ENCODE measurements at places on chromosomes 16 and 17.

GRCh38 chr17:43877031-43877430, 30.1 kb downstream of the CD300LG start:
- DNase-seq = no peak

- no peak for DNase-seq
Observed at GRCh38 chr16:80081846-80082245, 458.9 kb upstream of the DYNLRB2 start.

- DNase-seq = no peak
Observed at GRCh38 chr17:72575542-72576233, 454.9 kb downstream of the SOX9 start.

GRCh38 chr16:75257886-75258806, 6.7 kb upstream of the BCAR1 start:
- DNase-seq = no peak

- DNase-seq = no peak
Observed at GRCh38 chr17:67729903-67730302, 12.2 kb downstream of the NOL11 start.

DNA sequence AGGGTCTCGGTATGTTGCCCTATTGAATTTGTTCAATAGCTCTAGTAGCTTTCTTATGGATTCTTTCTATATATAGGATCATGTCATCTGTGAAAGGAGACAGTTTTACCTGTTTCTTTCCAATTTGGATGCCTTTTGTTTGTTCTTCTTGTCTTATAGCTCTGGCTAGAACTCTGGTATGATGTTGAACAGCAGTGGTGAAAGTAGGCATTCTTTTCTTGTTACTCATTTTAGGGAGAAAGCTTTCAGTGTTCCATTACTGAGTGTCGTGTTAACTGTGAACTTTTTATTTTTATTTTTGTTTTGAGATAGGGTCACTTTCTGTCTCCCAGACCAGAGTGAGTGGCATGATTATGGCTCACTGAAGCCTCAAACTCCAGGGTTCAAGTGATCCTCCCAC, 21.2 kb downstream of the EFCAB5 start:
- no peak for DNase-seq

DNA sequence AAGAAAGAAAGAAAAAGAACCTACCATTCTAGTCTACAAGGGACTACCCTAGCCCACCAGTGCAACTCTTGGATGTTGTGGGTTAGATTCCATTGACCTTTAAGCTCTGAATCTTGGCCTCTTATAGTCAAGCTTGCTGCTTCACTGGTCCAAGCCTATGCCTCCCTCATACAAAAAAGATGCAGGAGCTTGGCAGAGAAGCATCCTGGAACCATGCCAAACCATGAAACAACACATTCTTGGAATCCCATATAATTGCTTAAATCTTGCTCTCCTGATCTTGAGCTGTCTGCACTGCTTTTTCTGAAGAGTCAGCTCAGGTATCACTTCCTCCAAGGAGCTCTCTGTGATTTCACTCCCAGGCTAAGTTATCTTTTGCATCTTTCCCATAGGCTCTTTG, 117.9 kb upstream of the GPR139 start:
- DNase-seq = no peak

- no peak for DNase-seq
Observed at GRCh38 chr17:31495022-31495885, 103.8 kb downstream of the RAB11FIP4 start.

GRCh38 chr16:81836279-81837054, 57.4 kb downstream of the PLCG2 start:
- no peak for DNase-seq

DNA sequence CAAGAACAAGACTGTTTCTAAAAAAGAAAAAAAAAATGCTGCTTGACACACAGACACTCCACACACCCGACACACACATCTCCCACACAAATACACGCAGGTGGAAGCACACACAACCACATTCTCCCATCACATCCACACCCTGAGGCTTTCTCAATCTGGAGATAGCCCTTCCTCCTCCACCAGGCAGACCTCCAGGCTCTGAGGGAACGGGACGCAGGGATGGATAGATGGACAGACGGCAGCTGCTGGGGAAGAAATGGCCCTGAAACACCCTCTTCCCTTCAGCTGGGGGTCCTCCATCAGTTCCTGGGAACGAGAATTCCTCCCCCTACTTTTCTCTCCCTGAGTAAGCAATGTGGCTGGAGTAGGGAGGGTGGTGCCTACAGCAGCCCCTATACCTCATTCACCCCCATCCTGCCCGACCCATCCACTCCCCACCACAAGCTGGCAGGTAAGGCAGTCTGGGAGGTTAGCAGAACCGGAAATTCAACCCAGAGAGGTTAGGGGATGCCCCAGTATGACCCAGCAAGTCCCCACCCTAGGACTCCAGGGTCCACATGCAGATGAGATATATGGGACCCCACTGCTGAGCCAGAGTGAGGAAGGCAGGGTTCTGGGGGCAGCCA, 4.1 kb upstream of the LITAFD start:
- DNase-seq = no peak

DNA sequence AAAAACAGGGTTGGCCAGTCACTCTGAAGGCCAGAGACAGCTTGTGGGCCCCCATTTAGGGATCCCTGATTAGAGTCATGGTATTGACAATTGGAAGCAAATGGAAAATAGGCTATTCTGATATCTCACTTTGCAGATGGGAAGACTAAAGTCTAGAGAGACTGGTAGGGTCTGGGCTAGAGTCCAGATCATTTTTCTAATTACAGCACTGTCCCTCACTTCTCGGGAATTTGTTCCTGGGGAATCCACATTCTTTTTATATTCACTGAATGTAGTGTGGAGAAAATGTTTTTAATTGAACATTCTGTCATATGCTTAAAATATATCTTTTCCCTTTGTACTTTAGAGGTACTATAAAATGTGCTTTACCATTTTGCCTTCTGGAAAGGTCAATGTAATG, 1.1 kb downstream of the KATNIP start:
- DNase-seq = no peak

GRCh38 chr17:50183421-50183994, 17.7 kb downstream of the SGCA start:
- no peak for DNase-seq

DNA sequence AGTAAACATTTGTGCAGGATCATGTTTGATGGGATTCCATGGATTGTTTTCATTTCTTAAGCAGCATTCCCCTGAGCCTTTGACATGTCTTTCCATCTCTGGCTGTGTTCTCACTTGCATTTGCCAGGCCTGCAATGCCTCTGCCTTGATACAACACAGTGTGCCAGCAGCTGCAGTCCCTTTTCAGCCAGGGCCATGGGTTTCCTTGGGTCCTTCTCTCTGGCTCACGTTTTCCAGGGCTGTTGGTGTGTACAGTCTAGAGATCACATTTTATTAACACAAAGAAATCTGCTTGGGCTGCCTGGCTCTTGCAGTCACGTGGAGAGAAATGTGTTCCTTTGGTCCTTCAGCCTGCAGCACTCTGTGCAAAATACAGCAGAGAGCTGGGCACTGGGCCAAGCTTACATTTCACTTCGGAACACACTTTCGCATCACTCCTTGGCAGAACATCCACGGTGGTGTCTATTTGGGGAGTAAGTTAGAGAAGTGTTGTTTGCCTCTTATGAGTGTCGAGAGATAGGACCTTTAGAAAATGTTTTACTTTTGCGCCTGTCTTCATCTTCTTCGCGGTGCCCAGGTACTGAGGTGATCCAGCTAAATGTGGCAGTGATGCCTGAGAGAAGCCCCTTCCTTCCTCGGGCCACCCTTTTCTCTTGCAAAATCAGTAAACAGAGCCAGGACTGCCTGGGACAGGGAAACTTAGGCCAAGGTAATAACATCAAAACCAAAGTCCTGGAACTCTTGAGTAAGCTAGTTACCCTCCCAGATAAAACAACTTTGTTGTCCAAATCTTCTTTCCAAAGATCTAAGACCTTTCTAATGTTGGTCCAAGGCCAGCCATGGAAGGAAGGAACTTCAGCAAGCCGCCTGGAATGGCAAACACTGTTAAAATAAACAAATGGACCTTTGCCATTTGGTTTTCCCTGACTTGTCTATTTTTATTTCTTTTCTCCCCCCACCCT, 20.9 kb downstream of the HLF start:
- peak; percentile 20 for DNase-seq

DNA sequence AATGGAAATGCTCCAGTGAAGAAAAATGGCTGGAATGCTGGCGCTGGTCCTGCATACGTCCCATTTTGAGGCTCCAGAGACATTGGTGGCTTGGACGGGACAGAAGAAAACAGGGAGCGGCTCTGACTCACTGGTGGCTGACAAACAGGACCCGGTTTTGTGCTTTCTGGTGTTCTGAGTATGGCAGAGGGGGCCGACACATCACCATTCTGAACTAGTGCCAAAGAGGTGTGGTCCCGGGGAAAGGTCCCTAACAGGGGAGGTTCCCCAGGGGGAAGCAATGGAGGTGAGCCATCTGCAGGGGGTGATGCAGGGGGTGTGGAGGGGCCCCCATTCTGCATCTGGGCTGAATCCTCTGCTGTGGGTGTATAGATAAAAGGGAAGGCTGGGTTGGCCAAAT, 8.3 kb downstream of the ANKRD40 start:
- DNase-seq = no peak

DNA sequence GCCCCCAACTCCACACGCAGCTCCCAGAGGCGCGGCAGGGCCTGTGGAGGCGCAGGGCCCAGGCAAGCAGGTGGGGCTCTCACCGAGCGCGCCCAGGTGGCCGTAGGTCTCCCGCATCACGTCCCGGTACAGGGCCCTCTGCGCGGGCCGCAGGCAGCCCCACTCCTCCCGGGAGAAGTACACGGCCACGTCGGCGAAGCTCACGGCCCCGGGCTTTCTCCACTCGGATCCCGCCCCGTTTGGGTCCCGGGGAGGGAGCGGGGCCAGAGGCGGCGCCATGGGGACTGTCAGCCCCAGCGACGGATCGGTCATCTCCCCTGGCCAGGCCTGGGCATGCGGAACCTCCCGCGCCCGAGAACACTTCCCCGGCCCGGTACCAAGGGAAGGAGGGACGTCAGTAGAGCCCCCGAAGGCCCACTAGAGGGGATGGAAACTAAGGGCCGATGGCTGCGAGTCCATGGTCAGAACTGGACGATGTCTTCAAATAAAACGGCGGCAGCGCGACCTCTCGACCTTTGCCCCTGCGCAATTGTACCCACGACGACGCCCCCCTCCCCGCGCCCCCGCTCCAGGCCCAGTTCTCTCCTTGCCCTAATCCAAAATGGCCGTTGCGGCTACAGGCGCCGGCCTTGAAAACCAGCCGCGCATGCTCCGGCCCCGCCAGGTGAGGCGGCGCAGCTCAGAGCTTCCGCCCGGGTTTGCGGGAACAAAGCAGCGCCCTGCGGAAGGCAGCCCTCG, at the start of gene ZNF747:
ZNF747 (minus strand) TSS at position 491 of the 738 bp plus-strand sequence; CDS start at position 312, 179 bp downstream.
- DNase-seq = peak; percentile 50

DNA sequence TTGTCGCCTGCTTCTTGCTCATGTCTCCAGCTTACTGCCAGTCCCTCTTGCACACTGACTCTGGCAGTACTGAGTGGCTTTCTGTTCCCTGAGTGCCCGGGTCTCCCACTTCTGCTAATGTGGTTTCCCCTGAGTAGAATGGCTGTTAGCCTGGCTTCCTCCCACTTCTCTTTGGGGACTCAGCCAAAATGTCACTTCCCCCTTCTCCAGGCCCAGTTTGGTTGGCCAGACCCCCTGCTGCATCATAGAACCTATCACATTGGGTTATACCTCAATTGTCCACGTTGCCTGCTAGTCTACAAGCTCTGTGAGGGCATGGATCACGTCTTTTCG, 304.4 kb downstream of the HS3ST3B1 start:
- DNase-seq = no peak

Measured in fibroblast of skin of left biceps (primary cell).